Regular cardiac myocyte (primary cell): ENCODE measurements at places on chromosomes 1 and 21. TPM values are rescaled to one million over a fixed set of nuclear protein-coding genes. Genes with fewer than 3 reads are reported as not detected.

CFH gene
- 64.8 and 320 TPM in 2 replicates for total RNA-seq

CFHR5 gene
- not detected in 2 replicates for total RNA-seq

OPRD1 gene
- total RNA-seq: not detected in 2 replicates

RIMS3 gene
- 0.38 and 0.85 TPM in 2 replicates for total RNA-seq

NCF2 gene
- 0.19 and 0.56 TPM in 2 replicates for total RNA-seq

ACTL8 gene
- 0.19 TPM in 1 of 2 replicates, not detected in the other for total RNA-seq

BCAR3 gene
- total RNA-seq: 24.2 and 35.1 TPM in 2 replicates
